Activated CD8-positive, alpha-beta T cell treated with anti-CD3 and anti-CD28 coated beads, Interleukin-2, amount 10 ng/mL, durations not matched to agents 7 days and 5 days (primary cell): ENCODE measurements at places on chromosomes 5 and 9.
A peak's percentile ranks its signal among the peaks of the same experiment; 100 is the strongest.

- no peaks in the 10 kb centered on the region for H3K27me3 ChIP-seq
- H3K4me3 ChIP-seq, result no peak overlapping the region
- H3K4me1 ChIP-seq, result peaks cover 7% of the 10 kb centered on the region
- no peak overlapping the region for H3K27ac ChIP-seq
Observed at GRCh38 chr9:134170532-134171315, 6.4 kb upstream of the RNU6ATAC start.

DNA sequence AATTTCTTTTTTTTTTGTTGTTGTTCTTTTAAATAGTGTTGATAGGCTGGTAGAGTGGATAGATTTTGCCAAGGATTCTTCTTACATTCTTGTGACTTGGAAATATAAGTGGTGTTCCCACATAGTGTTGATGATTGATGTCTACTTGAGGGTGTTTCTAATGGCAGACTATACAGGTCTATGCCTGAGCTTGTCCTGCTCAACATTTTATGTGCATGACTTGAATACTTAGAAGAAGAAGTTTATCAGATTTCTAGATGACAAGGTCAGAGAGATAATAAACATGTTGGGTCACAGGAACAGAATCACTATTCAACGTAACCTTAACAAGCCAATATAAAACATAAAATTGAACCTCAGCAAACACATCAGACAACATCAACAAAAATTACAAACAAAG, 24.2 kb downstream of the XRCC4 start:
- H3K4me1 ChIP-seq, result no peaks in the 10 kb centered on the region
- no peak for DNase-seq
- H3K36me3 ChIP-seq, result no peaks in the 10 kb centered on the region
- no peaks in the 10 kb centered on the region for H3K27me3 ChIP-seq
- no peak overlapping the region for H3K4me3 ChIP-seq
- H3K27ac ChIP-seq, result no peak overlapping the region

DNA sequence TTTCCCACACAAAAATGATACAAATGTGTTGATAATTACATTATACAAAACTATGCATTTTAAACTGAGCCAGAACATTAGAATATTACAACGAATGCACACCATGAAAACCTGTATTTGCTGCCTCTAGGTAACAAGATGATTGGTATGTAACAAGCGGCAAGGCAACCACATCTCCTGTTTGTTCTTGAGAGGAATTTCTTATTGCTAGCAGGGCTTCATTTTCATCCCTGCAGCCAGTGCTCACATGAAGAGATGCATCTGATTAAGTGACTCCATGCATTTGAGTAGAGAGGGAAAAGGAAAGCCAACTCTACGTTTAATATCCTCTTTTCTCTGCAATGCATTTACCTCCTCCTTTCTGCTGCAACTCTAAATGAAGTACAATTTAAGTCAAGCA, 36.6 kb downstream of the FRMD3 start:
- H3K27me3 ChIP-seq, result no peaks in the 10 kb centered on the region
- no peak overlapping the region for H3K27ac ChIP-seq
- DNase-seq, result no peak
- no peaks in the 10 kb centered on the region for H3K36me3 ChIP-seq

DNA sequence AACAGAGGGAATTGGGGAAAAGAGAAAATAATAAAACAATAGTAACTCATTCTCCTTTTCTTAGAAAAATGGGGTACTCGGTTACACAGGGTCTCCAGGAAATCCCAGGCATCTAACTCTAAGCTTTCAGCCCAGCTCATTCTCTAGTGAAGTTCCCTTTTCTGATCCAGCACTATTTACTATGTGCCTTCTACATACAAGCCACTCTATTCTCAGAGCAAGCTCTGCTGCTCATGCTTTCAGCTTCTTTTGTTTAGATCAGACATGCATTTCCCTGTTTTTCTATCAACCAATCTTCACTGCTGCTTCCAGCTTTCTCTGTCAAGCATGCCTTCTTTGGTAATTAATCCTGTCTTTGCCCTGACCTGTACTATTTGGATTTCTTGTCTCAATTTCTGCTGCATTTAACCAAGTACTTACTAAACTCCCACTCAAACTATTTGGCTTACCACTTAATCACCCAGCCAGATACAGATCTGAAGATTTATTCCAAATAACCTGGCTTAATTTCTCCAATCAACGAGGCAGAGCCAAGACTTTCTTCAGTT, 25.3 kb downstream of the OSMR start:
- DNase-seq, result no peak
- peaks cover 20% of the 10 kb centered on the region for H3K27me3 ChIP-seq
- no peak overlapping the region for H3K4me3 ChIP-seq
- H3K27ac ChIP-seq, result no peak overlapping the region
- no peaks in the 10 kb centered on the region for H3K4me1 ChIP-seq

- no peak overlapping the region for H3K4me3 ChIP-seq
- no peaks in the 10 kb centered on the region for H3K36me3 ChIP-seq
- no peaks in the 10 kb centered on the region for H3K27me3 ChIP-seq
- DNase-seq, result no peak
- no peak overlapping the region for H3K27ac ChIP-seq
- H3K4me1 ChIP-seq, result no peaks in the 10 kb centered on the region
Observed at GRCh38 chr5:116942622-116943021, 368.0 kb upstream of the SEMA6A start.

- H3K4me1 ChIP-seq, result no peaks in the 10 kb centered on the region
- no peak overlapping the region for H3K27ac ChIP-seq
- no peaks in the 10 kb centered on the region for H3K36me3 ChIP-seq
- no peak overlapping the region for H3K4me3 ChIP-seq
- DNase-seq, result no peak
Observed at GRCh38 chr5:155434267-155434666, 420.7 kb downstream of the KIF4B start.

DNA sequence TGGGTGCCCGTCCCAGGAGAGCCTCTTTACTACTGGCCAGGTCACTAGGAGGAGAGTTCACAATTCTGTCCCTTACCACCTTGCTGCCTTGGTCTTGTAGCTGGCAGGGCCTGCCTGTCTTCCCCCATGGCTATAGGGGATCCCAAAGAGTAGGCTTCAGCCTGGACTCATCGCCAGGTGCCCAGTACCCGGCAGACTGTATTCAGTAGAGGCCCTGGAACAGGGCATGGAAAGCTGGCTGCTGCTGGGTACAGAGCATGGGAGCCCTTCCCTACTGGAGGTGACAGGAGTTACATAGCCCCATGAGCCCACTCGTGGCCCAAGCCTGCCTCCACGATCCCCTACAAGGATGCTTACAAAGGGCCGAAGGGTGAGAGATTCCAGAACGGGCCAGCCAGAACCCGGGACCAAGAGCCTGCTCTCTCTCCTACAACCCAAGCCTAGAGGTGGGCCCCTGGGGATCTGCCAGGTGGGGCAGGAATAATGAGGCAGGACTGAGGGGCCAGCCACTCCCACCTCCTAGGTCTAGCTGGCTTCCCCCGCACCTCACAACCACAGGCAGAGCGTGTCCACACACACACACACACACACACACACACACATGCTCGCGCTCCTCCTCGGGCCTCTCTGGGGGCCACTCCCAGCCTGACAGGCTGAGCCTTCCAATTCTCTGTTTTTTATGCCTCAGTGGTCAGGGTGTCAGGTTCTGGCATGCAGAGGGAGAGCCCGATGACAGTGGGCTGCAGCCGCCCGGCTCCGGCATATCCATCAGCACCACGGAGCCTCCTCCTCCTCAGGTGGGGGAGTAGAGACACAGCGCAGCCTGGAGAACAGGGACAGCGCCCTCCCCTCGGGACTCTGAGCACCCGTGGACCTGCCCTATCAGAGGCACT, 186.0 kb downstream of the PAX5 start:
- H3K36me3 ChIP-seq, result no peaks in the 10 kb centered on the region
- no peak for DNase-seq
- H3K4me1 ChIP-seq, result no peaks in the 10 kb centered on the region
- H3K4me3 ChIP-seq, result no peak overlapping the region

- no peak overlapping the region for H3K27ac ChIP-seq
- no peak for DNase-seq
- no peak overlapping the region for H3K4me3 ChIP-seq
- H3K36me3 ChIP-seq, result no peaks in the 10 kb centered on the region
Observed at GRCh38 chr5:96548905-96549304, 113.3 kb upstream of the CAST start.

- H3K27ac ChIP-seq, result no peak overlapping the region
- no peaks in the 10 kb centered on the region for H3K4me1 ChIP-seq
- DNase-seq, result no peak
- H3K36me3 ChIP-seq, result no peaks in the 10 kb centered on the region
- peaks cover 3% of the 10 kb centered on the region for H3K27me3 ChIP-seq
Observed at GRCh38 chr5:137097203-137097602, 401.9 kb downstream of the SPOCK1 start.

DNA sequence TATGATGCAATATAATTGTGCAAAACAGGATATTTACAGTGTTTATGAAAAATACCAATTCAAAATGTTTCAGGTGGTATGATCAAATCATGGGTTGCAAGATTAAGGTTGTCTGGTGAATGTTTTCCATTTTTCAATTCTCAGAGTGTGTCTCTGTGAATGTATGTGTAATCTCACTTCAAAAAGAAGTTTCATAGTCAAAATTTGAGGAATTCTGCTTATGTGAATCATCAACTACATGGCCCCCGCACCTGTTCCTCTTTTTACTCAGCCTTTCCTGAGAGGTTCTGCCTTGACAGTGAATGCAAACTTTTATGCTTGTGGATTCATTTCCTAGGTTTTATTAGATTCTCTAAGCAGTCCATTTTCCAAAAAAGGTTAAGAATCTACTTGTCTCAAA, 32.1 kb downstream of the KCTD16 start:
- H3K27ac ChIP-seq, result no peak overlapping the region
- no peaks in the 10 kb centered on the region for H3K36me3 ChIP-seq
- peaks cover 58% of the 10 kb centered on the region for H3K27me3 ChIP-seq

DNA sequence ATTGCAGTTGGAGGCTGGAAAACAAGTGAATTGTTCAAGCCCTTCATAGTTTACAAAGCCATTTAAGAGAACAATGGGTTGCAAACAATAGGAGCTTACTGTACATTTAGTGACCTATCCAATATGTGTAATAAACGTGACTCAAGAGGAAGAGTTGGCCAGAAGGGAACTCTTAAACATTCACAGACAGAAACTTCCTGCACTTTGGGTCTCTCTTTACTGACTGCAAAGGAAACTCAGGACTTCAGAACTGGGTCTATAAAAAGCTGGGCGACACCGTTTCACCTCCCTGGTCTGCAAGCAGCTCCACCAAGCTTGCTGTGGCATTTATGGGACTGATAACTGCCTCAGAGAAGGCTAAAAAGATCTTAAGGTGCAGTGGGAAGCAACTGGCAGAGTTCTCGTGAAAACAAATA, 48.7 kb upstream of the SPATA31D4 start:
- no peak overlapping the region for H3K4me3 ChIP-seq
- no peaks in the 10 kb centered on the region for H3K27me3 ChIP-seq
- no peak for DNase-seq
- no peak overlapping the region for H3K27ac ChIP-seq
- H3K4me1 ChIP-seq, result no peaks in the 10 kb centered on the region

GRCh38 chr5:39340506-39340905, 23.8 kb downstream of the C9 start:
- H3K27me3 ChIP-seq, result peaks cover 5% of the 10 kb centered on the region
- no peak overlapping the region for H3K27ac ChIP-seq
- no peak for DNase-seq
- H3K36me3 ChIP-seq, result no peaks in the 10 kb centered on the region

- H3K4me3 ChIP-seq, result no peak overlapping the region
- H3K4me1 ChIP-seq, result peaks cover 11% of the 10 kb centered on the region
- no peak for DNase-seq
- no peak overlapping the region for H3K27ac ChIP-seq
- peaks cover 36% of the 10 kb centered on the region for H3K27me3 ChIP-seq
- no peaks in the 10 kb centered on the region for H3K36me3 ChIP-seq
Observed at GRCh38 chr5:113344973-113345940, 89.5 kb downstream of the TSSK1B start.

- H3K27ac ChIP-seq, result no peak overlapping the region
- no peak overlapping the region for H3K4me3 ChIP-seq
- no peaks in the 10 kb centered on the region for H3K36me3 ChIP-seq
- no peaks in the 10 kb centered on the region for H3K4me1 ChIP-seq
- H3K27me3 ChIP-seq, result no peaks in the 10 kb centered on the region
Observed at GRCh38 chr5:153891394-153891793, 147.3 kb downstream of the FAM114A2 start.

DNA sequence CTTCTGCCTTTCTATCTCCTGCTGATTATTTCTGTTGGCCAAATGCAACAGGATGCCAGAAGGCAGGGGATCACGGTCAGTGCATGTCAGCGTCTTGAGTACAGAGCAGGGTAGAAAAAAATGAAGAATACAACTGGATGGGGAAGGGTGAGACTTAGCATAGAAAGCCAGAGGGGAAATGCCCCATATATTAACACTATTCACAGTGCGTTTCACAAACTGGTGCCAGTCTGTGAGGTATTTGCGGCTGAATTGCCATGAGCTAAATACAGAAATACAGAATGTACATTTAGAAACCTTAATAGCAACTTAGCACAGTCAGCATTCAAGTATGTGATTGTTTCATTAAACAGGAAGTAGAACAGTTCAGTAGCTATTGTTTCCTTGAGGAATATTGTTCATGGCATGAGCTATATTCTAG, 31.0 kb upstream of the SLC1A3 start:
- no peaks in the 10 kb centered on the region for H3K27me3 ChIP-seq
- H3K27ac ChIP-seq, result no peak overlapping the region
- no peaks in the 10 kb centered on the region for H3K36me3 ChIP-seq
- DNase-seq, result no peak

GRCh38 chr9:15104826-15105420, 194.7 kb upstream of the FREM1 start:
- peak; percentile 57 for DNase-seq
- H3K27me3 ChIP-seq, result no peaks in the 10 kb centered on the region
- no peaks in the 10 kb centered on the region for H3K36me3 ChIP-seq
- no peak overlapping the region for H3K4me3 ChIP-seq
- H3K4me1 ChIP-seq, result no peaks in the 10 kb centered on the region

GRCh38 chr5:16934677-16935153, 1.4 kb downstream of the MYO10 start:
- no peak for DNase-seq
- H3K4me1 ChIP-seq, result peaks cover 10% of the 10 kb centered on the region
- no peak overlapping the region for H3K27ac ChIP-seq

- no peak for DNase-seq
- no peaks in the 10 kb centered on the region for H3K36me3 ChIP-seq
- H3K4me1 ChIP-seq, result peaks cover 23% of the 10 kb centered on the region
Observed at GRCh38 chr5:112703866-112704820, 33.5 kb upstream of the APC start.

GRCh38 chr5:2582106-2582505, 169.4 kb downstream of the IRX2 start:
- H3K4me3 ChIP-seq, result no peak overlapping the region
- no peaks in the 10 kb centered on the region for H3K27me3 ChIP-seq
- no peak overlapping the region for H3K27ac ChIP-seq
- no peak for DNase-seq

- H3K4me1 ChIP-seq, result no peaks in the 10 kb centered on the region
- no peak overlapping the region for H3K27ac ChIP-seq
- no peaks in the 10 kb centered on the region for H3K36me3 ChIP-seq
- DNase-seq, result no peak
- H3K27me3 ChIP-seq, result peaks cover 2% of the 10 kb centered on the region
Observed at GRCh38 chr9:86445671-86446070, 91.5 kb upstream of the TUT7 start.
